ENCODE measurements at places on chromosomes 2 and 18.

DNA sequence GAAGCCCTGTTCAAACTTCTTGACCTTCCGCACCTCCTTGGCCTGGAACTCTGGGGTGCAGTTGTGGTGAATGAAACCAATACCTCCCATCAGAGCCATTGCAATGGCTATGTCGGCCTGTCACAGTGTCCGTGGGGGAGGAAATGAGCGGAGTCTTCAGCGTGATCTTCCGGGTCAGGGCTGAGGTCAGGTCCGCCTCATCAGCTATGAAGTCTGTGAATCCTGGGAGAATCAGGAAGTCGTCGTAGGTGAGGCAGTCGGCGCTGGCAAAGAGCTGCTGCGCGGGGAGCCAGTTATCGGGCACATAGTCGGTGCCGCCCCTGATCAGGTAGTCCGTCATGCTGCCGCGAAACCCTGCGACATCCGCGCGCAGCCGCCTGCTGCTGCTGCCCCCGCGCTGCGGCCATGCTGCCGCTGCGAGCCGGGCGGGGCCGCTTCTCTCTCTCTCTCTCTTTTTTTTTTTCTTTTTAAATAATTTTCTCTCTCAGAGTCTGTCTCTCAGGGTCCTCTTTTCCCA, 154.1 kb upstream of the ZSWIM2 start:
- DNase-seq: no peak

- no peak for DNase-seq
These were observed 270.9 kb downstream of the TWIST2 start for GRCh38 chr2:239118675-239119211.

DNA sequence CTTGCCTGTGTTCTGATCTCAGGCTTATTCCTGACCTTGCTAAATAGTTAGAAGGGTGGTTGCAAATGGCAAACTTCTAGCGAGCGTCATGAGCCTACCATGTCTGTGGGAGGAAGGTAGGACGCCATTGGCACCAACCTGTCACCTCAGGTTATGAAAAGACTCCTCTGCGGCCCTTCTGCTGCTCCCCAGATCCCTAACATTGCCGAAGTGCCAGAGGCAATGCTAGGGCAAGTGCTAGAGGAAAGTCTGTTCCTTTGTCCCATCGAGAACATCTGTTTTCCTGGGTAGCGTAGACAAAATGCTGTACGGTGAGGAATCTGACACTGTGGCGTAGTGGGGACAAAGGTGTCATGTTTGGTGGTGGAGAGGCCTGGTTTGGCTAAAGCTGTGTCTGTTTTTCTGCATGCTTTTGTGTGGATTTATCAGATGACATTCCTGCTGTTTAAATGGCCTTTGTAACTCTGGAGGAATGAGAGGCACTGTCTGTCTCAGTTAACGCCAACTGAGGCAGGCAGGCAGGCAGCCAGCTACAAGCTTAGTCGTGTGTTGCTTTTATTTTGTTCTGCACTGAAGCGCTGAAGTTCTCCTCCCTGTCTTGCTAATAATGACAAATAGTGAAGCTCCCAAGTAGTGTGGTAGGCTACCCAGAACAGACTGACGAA, 94.1 kb downstream of the PRPF40A start:
- DNase-seq: no peak

- no peak for DNase-seq
These were observed 42.6 kb downstream of the RALBP1 start for GRCh38 chr18:9517869-9518268.

DNA sequence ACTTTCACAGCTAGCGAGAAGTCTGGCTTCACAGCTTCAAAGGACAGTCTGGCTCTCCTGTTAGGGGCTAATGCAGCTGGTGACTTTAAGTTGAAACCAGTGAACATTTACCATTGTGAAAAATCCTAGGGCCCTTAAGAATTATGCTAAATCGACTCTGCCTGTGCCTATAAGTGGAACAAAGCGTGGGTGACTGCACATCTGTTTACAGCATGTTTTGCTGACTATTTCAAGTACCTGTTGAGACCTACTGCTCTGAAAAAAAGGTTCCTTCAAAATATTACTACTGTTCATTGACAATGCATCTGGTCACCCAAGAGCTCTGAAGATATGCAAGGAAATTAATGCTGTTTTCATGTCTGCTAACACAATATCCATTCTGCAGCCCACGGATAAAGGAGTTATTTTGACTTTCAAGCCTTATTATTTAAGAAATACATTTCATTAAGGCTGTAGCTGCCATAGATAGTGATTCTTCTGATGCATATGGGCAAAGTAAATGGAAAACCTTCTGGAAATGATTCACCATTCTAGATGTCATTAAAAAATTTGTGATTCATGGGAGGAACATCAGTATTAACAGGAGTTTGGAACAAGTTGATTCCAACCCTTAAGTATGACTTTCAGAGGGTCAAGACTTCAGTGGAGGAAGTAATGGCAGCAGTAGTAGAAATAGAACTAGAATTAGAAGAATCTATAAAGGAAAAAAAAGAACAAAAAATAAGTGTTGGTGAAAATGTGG, 48.9 kb downstream of the POLR1A start:
- no peak for DNase-seq

DNA sequence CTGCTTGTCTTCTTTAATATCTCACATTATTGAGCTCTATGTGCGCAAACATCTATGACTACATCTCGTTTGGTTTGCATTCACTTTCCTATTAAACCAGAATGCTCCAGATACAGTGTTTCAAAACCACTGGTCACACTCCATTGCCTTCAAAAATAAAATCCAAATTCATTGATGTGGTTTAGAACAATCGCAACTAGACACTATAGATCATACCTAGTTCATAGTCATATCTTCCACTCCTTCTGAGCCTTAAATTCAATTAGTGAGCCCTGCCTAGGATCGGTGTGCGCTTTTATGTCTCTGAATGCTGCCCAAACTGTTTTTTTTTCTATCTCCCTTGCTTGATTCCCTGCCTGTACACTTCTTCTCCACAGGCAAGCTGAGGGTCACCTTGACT, 238.5 kb upstream of the RGPD4 start:
- no peak for DNase-seq

GRCh38 chr2:172861656-172862476, 126.2 kb downstream of the RAPGEF4 start:
- no peak for DNase-seq

GRCh38 chr18:21272016-21272579, 30.1 kb downstream of the GREB1L start:
- no peak for DNase-seq

- no peak for DNase-seq
These were observed 95.9 kb upstream of the MBOAT2 start for GRCh38 chr2:9099341-9099751.

DNA sequence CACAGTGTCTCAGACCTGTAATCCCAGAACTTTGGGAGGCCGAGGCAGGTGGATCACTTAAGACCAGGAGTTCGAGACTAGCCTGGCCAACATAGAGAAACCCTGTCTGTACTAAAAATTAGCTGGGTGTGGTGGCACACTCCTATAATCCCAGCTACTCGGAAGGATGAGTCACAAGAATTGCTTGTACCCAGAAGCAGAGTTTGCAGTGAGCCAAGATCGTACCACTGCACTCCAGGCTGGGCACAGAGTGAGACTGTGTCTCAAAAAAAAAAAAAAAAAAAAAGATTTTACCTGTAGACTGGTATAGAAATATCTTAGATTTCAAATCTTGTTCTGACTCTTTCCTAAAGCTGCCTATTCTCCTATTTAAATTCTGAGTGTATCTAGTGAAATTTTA, 7.2 kb upstream of the KLHL29 start:
- no peak for DNase-seq

- DNase-seq: no peak
These were observed 44.2 kb downstream of the CYP27C1 start for GRCh38 chr2:127175751-127176354.

- DNase-seq: no peak
These were observed 133.8 kb downstream of the ARL4C start for GRCh38 chr2:234363011-234363487.

- no peak for DNase-seq
These were observed 19.5 kb downstream of the CYTIP start for GRCh38 chr2:157424374-157424773.

DNA sequence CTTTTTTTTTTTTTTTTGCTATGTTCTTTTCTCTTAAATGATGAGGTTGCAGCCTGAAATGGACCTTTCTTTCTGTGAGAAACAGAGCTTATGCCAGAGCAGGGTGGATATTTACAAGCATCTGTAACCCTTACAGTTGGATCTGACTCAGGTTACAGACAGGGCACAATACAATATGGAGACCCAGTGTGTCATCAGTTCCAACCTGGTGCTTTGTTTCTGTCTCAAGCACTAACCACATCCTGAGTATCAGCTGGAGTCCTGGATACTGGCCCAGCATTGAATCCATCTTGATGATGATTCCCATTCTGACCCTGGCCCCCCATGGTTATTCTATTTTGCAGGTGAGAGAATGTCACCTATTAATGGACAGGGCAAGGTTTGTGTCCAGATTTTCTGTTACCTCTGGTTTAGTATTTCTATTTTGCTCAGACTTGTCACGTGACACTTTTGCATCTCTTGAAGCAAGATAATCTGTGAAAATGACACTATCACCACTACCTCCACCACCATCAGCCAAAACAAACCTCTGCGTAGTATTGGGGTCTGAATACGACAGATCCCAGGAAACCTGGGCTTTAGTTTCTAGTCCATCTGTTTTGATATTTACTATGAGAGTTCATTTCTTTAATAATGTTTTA, 174.0 kb downstream of the CCDC85A start:
- DNase-seq: no peak

DNA sequence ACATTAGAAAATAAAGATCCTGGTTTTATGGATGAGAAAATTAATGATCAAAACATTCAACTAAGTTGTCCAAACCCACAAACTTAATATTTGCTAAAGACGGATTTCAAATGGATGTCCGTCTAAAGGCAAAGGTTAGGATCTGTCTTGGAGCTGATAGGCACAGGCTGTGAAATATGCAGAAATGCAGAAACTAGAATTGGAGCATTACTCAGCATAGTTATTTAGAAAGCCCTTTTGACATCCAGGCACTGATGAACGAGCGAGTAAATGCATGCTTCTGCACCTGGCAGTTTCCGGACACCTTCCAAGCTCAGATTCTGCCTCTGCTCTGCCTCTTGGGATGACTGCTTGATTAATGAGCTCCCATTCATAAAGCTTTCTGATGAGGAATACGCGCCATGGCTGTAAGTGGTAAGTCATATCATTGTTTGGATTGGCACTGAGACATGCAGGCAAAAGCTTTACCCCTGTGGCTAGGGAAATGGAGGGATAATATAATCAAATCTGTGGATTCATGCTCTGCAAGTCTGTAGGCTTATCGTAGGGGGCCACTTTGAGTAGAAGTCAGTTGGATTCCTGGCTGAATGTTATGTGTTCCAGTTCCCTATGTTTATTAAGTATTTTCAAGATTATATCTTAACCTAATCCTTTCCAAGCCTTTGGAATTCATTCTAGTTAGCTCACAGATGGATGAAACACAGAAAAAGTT, 2176.3 kb upstream of the CELF4 start:
- DNase-seq: no peak

GRCh38 chr2:192072261-192072660, 122.5 kb downstream of the TMEFF2 start:
- DNase-seq: no peak

GRCh38 chr2:180133736-180134135, 126.6 kb upstream of the CWC22 start:
- DNase-seq: no peak

DNA sequence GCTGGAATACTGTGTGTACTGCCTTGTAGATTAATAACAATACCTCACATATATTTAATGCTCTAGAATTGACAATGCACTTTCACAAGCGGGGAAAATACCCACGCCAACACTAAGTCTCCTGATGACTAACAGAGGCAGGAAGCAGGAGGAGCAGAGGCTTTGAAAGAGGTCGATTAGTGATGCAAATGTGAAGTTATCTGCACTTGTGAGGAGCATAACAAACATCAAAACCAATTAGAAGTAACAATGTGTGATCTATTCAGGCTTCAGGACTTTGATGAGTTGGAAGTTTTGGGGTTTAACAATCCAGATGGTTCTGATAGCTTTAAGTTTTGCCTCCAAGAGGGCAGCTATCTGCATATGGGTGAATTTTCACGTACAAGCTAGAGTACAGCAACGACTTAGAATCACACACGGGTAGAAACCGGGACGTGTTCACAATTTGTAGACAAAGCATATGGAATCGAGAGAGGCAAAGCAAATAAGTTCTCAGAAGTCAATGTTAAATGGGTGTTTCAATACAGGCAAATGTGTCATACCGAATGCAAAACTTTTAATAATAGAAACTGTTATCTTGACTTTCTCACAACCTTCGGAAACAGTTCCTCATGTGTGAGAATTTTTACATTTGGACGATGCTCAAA, 114.5 kb downstream of the METTL8 start:
- DNase-seq: peak; percentile 48

GRCh38 chr2:70508711-70509462, 44.7 kb downstream of the TGFA start:
- DNase-seq: no peak

DNA sequence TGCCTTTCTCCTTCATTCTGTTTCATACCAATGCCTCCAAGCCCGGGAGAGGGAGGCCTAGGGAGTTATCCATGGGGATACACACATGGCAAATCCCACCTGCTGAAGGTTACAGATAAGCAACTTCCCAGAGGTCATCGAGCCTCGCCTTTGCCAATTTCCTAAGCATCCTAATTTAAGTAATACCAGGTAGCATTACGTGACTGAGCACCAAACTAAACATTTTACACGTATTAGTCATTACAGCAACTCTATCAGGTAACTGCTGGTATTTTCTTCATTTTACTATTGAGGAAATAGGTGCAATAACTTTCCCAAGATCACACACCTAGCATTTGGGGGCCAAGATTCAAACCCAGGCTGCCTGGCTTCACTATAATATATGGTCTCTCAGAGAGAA, 30.1 kb upstream of the BZW1 start:
- DNase-seq: no peak

DNA sequence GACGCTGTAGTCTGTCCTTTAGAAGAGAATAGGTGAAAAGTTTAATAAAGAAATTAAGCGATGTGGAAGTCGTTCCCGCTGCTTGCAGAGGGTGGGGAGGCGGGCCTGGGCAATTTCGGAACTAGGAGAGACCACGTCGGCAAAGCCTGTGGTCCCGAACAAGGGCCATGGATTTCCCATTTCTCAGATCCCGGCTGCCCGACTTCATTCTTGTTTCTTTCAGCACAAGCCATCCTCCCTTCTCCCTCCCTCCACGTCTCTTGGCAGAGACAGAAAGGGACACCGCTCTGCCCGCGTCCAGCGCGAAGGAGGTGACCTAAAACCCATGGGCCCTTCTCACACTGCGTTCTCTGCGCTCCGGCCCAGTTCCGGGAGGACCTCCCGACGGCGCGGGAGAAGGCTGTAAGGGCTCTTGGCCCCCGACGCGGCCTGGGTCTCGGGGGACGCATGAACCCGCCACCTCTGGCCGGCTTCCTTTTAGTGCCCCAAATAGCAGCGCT, 2.2 kb upstream of the BCL2L11 start:
- no peak for DNase-seq

- DNase-seq: no peak
These were observed 176.3 kb upstream of the GLI2 start for GRCh38 chr2:120559401-120559800.

DNA sequence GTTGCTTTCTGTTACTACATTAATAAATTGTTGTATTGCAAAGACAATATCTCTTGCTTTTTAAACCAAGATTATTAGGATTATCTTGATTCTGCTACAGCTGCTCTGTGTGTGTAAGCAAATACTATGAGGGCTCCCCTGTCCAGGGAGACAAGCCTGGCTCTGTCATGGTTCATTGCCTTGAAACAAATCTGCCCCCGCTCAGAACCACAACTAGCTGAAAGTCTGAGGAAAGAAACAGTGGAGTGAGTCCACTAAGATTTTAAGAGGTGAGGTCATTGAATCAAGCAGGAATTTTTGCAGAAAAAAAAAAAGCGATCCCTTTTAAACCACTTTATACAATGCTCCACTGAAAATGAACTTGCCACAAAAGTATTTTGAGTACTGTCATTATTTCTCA, 30.8 kb upstream of the LRRTM4 start:
- DNase-seq: no peak

Data from CD4-positive, alpha-beta T cell treated with Interleukin-6 at 100 ng/mL for 8 hours (primary cell).